ENCODE measurements at places on chromosomes 3 and 15. TPM values are rescaled to one million over a fixed set of nuclear protein-coding genes. Genes with fewer than 3 reads are reported as not detected.

GRCh38 chr15:31155151-31155550, 53.6 kb upstream of the TRPM1 start:
- DNase-seq: no peak
- no peak overlapping the region for H3K27ac ChIP-seq
- no peaks in the 10 kb centered on the region for H3K27me3 ChIP-seq
- 0 out of 2 replicates have a peak, but pooled peaks cover 2% of the 10 kb centered on the region for H3K36me3 ChIP-seq
- H3K4me3 ChIP-seq: no peak overlapping the region

ROBO2 gene
- total RNA-seq: 2.0 TPM

GRCh38 chr3:64493149-64493548, 194.7 kb downstream of the ADAMTS9 start:
- H3K36me3 ChIP-seq: no peaks in the 10 kb centered on the region
- no peak overlapping the region for H3K27ac ChIP-seq
- H3K27me3 ChIP-seq: no peaks in the 10 kb centered on the region
- H3K4me1 ChIP-seq: peaks cover 8% of the 10 kb centered on the region
- no peak for DNase-seq
- no peak overlapping the region for H3K4me3 ChIP-seq

- H3K27me3 ChIP-seq: no peaks in the 10 kb centered on the region
- no peak overlapping the region for H3K4me3 ChIP-seq
- no peak overlapping the region for H3K27ac ChIP-seq
- H3K4me1 ChIP-seq: peaks cover 4% of the 10 kb centered on the region
- DNase-seq: no peak
These were observed 58.7 kb downstream of the FGD5 start for GRCh38 chr3:14877469-14877868.

GRCh38 chr3:108527109-108527508, 16.7 kb upstream of the MYH15 start:
- DNase-seq: no peak
- no peaks in the 10 kb centered on the region for H3K36me3 ChIP-seq
- H3K4me1 ChIP-seq: no peaks in the 10 kb centered on the region

- H3K27ac ChIP-seq: no peak overlapping the region
- no peak overlapping the region for H3K4me3 ChIP-seq
- no peaks in the 10 kb centered on the region for H3K36me3 ChIP-seq
- no peaks in the 10 kb centered on the region for H3K4me1 ChIP-seq
- no peak for DNase-seq
These were observed 38.3 kb downstream of the SCAPER start for GRCh38 chr15:76866716-76867321.

GOLGA8S gene
- 0.07 TPM for total RNA-seq
